Activated effector memory CD4-positive, alpha-beta T cell treated with Interleukin-2 at 50 U/mL for 16 hours (primary cell): ENCODE measurements at places on chromosomes 11 and 22.
A peak's percentile ranks its signal among the peaks of the same experiment; 100 is the strongest.

- peak; percentile 24 for DNase-seq
These were observed 28.2 kb downstream of the DBX1 start for GRCh38 chr11:20131788-20132666.

GRCh38 chr11:65609229-65609628 is 4.8 kb downstream of the MAP3K11 start:
- no peak for DNase-seq

GRCh38 chr22:29727131-29727523 is 7.3 kb downstream of the CABP7 start:
- no peak for DNase-seq

DNA sequence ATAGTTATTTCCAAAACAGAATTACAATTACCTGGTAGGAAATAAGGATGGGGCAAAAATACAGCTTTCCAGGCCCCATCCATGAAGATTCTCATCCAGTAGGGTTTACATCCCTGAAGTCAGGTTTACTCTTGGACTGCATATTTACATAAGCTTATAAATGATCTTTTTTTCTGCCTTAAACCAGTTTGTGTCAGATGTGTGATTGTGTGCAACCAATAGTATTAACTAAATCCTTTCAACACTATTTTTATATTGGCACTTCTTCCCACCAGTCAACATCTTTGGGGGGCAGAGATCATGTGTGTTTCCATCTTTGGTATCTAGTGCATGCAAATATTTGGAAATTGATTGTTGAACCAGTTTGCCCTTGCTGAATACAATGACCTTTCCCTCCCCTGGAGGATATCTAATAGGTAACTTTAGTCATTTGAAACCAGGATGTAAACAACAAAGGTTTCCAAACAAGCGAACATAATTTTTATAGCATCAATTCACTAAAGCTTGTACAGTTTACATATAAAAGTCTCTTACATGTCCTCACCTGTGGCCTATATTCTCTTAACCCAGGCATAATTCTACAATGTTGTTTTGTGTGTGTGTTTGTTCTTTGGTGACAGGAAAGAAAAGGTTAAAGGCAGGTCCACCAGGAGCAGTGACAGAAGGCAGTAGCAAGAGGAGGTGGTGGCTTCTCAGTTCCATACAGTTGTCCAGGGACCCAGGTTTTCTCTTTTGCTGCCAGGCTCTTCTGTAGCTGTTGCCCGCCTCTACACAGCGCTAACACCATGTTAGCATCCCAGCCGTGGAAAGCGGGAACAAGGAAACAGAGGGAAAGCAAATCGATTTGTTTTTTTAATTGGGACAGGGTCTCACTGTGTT is 1.7 kb upstream of the ME3 start:
- DNase-seq: no peak

- no peak for DNase-seq
These were observed 17.0 kb downstream of the PTPRJ start for GRCh38 chr11:47997063-47998053.

- no peak for DNase-seq
These were observed 120.8 kb downstream of the NAT10 start for GRCh38 chr11:34226210-34226609.

GRCh38 chr11:33234397-33235190 is 22.6 kb upstream of the HIPK3 start:
- no peak for DNase-seq

DNA sequence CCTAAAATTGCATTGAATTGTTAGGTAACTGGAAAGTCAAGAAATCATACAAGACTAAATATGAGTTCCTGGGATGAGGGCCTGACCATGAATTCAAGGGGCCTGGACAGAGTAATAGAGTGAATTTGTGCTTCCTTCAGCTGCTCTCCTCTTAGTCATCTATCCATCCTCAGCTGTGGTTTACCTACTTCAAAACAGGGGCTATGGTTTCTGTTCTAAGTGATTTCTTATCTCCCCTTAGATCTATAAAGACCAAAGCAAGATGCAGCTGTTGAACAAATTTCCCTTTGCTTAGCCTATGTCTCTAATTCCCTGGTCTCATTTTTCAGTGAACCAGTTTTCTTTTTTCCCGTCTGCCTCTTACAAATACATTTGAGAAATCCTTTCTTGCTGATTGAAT is 428.5 kb downstream of the FAM181B start:
- DNase-seq: no peak

DNA sequence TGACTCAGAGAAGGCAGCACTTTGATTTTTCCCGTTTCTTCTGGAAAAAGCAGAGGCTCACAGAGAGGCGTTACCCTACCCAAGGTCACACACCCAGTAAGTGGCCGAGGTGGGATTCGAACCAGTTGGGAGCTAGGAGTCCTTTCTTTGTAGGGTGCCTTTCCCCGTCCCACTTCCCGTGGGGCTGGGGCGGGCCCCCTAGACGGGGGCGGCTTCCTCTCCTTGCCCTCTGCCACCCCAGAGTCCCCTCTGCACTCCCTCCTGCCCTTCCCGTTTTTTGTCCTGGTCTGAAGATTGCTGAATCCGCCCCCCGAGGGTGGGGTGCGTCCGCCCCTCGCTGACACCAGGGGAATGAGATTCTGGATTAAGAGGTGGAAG is 747 bp downstream of the TPCN2 start:
- DNase-seq: peak; percentile 3

DNA sequence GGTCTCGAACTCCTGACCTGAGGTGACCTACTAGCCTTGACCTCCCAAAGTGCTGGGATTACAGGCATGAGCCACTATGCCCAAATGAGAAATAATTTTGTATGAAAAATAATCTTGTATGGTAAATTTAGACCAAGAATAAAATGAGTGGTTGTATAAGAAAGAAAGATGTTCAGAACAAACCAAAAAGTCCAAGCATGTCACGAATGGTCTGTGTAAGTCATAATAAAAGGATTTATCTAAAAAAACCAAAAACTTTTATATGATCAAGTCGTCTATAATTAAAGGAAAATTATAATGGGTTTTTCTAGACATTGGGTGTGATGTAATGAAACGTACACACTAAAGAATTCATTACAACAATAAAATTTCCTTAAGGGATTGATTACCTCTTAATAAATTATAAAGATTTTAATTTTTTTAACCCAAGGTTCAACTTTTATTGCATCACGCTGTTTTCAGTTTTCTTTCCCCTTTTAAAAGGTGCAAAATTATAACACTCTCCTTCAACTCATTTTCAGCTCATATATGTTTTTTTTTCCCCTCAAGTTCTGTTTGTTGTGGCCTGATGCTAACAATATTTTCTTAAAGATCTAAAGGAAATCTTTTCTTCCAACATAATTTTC is 8.9 kb upstream of the AQP11 start:
- DNase-seq: no peak
